Fibroblast of skin of right quadriceps (primary cell): ENCODE measurements at places on chromosomes 7 and 10.

DNA sequence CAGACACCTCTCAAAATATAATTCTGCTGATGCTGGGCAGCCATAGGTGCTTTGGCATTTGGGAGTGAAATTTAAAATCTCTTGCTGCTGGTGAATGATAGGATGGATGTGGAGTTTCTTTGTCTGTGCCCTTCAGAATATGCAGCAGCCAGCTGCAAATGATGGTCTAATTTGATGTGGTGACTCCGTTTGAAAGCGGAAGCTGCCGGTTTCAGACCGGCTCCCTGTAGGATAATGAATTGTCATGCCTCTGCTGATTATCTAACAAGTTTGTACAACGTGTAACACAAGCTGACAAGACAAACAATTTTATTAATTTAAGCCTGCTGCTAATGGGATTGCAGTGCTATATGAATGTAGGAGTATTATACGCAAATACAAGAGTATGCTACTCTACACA, 103.5 kb downstream of the SND1 start:
- DNase-seq = no peak

DNA sequence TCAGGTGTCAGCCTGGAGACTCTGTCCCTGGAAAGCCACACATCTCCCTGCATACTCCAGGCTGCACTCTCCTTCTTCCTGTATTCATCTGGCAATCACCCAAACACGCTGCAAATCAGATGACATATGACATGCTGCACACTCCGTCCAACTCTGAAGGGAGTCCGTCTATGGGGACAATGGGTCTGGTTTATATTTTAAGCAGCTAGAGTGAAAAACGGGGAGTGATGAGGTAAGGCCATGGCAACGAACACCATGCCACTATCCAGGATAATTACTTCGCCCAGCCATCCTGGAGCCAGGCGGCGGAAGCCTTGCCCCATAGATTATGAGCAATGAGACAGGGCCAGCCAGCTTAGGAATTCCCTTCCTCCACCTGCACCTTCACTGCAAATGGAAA, 140.1 kb downstream of the PLXNA4 start:
- DNase-seq = no peak

DNA sequence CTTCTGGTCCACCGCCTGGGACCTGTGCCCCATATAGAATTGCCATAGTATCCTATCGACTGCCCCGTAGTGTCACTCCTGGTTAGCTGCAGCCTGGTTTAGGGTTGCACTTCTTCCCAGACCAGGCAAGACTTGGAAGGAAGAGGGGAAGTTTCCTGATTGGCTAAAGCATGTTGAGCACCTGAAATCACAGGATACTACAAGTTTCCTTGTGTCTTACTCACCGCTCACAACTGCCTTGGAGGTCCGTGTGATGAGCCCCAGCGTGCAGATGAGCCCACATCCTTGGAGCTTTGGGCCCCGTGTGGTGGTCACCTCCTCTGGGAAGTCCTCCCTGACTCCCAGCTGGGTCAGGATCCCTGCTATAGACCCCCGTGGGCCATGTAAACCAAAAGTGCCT, 73.9 kb upstream of the GTF2I start:
- DNase-seq = no peak

DNA sequence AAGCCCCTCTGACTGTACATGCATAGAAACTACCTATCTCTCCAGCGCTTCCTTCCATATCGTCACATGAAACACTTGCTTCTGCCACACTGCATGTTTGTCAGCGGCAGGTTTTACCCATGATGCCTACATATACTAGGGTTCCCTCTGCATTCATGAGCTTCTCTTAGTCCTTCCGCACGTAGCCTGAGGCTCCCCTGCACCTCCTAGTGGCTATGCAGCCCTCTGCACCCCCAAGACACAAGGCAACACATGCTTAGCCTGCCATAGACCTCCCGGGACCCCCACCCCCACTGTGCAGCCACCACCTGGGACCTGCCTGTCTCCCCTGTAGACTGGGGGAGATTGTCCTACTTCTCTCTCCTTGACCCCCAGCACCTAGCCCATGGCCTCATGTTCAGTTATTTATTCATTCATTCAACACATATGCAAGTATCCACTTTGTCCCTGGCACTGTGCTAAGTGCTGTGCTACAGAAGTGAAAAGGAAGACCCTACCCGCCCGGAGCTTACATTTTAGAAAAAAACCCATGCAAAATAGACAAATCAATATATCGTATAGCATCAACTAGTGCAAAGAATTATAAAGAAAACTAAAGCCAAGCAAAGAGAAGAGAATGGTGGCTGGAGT, 23.5 kb downstream of the TMEM273 start:
- peak; percentile 37 for DNase-seq

- DNase-seq = no peak
Measured at GRCh38 chr10:24219963-24220362, 11.0 kb downstream of the KIAA1217 start.

GRCh38 chr7:8597565-8597964, 164.2 kb downstream of the NXPH1 start:
- DNase-seq = no peak

GRCh38 chr7:23893176-23893941, 183.3 kb downstream of the STK31 start:
- peak; percentile 68 for DNase-seq

GRCh38 chr10:68423522-68423921, 16.4 kb upstream of the RUFY2 start:
- no peak for DNase-seq

- DNase-seq = no peak
Measured at GRCh38 chr7:94874036-94874785, 33.2 kb upstream of the PPP1R9A start.

GRCh38 chr7:151817981-151818673, 58.8 kb downstream of the PRKAG2 start:
- no peak for DNase-seq

DNA sequence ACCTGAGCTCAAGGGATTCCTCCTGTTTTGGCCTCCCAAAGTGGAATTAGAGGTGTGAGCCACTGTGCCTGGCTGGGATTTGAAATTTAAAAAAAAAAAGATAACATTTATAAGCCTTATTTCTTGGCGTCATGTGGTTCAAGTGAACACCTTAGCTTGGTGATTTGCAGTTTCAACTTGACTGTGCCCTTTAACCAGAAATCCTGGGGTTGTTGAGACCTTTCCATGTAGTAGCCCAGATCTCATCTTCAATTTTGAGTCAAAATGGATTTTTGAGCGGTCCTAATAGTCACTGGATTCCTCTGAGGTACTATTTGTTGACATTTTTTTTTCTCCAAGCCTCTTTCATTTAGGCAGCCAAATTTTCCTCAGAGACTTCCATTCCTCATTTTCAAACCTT, 29.5 kb upstream of the FBXW4 start:
- DNase-seq = no peak

DNA sequence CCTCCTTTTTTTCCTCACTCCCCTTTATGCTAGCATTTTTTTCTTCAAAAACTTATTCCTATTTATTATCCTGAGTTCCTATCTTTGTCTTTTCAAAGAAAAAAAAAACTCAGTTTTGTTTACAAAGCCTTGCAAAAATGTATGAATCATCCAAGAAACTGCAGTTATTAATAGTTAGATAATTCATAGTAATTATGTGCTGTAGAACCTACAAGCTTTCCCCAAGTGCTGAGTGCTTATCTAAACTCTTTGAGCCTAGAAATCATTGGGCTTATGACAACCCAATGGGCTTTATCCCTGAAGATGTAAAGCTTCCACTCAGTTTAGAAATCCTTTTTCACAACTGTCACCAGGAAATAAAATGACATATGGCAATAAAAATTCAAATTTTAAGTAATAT, 145.9 kb upstream of the WNT16 start:
- no peak for DNase-seq

- no peak for DNase-seq
Measured at GRCh38 chr10:114002422-114002821, 41.2 kb upstream of the ADRB1 start.

DNA sequence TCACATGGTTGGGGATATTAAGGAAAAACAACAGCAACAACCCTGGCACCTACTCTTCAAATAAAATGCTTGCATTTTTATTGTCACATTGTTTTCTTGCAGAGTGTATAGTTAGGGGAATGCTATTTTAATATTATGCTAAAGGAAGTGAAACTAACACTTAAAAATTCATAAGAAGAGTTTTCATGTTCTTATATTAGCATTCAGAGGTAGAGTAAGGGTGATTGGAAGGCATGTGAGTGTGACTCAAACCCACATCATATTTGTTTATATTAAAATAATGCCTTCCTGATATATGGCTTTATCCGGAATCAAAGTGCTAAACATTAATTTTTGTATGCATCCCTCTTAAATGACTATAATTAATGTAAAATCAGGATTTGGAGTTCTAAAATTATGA, 59.8 kb upstream of the TES start:
- DNase-seq = no peak

DNA sequence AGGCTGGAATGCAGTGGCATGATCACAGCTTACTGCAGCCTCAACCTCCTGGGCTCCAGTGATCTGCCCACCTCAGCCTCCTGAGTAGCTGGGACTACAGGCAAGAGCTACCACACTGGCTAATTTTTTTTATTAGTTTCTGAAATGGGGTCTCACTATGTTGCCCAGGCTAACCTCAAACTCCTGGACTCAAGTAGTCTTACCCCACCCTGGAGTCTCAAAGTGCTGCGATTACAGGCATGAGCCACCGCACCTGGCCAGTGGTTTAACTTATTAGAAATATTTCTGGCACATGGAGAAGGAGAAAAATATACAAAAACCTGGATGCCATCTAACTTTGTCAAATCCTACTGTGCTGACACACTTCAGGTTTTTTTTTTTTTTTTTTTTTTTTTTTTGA, 15.2 kb downstream of the ZNF786 start:
- no peak for DNase-seq

DNA sequence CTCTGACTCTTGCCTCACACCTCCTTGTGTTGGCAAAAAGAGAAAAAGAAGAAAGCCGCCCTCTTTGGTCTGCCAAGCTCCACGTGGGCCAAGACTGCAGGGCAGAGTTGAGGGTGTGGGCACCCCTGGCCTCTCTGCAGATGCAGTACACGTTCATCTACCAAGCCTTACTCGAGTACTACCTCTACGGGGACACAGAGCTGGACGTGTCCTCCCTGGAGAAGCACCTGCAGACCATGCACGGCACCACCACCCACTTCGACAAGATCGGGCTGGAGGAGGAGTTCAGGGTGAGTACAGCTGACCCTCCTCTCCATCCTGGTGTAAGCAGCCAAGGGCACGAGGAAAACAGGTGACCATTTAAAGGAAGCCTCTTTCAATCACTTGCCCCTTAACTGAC, 56.1 kb downstream of the MKI67 start:
- DNase-seq = no peak

GRCh38 chr7:45130910-45131309, 19.4 kb upstream of the TBRG4 start:
- DNase-seq = no peak

DNA sequence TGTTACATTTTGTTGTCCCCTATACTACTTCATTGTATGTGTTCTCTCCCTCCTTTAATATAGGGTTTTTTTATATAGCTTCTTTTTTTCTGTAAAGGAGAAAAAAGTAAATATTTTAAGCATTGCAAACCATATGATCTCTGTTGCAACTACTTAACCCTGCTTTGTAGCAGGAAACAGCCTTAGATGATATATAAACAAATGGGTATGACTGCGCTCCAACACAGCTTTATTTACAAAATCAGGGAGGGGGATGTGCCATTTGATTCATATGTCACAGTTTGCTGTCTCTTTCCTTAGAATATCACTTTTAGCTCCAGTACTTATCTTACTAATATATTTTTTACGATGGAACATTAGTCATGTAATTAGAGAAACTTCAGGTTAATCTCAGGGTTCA, 155.2 kb upstream of the GNAI1 start:
- peak; percentile 73 for DNase-seq

DNA sequence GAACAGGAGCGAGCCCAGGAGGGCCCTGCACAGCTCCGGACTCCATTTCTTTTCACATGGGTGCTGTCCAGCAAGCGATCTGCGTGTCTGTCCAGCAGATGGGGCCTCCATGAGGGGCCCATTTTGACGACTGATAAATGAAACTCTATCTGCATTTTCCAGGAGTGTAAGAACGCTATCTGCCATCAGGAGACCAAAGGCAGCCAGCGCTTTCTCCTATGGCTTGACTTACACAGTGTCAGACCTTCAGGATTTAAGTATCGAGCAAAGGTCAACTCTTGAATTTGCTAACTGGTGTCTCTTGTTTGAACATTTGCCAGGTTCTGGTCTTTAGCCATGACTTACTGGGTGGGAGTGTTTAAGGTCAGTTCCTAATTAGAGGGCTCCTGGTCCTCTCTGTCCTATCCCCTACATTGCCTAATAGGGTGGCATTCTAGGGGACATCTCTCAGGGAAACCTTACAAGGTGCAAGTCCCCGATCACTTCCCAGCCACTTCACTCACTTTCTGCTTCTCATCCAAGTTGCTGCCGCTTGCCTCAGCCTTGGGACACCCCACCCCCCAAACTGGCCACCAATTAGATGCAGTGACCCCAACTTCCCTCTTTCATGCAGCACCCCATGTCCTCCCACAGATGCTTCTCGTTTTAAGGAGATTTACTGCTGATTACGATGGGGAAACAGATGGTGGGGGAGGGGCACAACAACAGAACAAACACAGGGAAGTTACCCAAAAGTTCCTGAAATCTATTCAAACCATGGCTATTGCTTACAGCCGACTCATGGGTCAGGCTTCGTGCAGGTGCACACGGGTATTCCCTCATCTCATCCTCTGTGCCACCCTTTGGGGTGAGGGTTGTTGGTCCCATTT, 20.0 kb downstream of the VSIR start:
- no peak for DNase-seq

GRCh38 chr10:70221030-70221429, 12.2 kb downstream of the PPA1 start:
- DNase-seq = no peak

DNA sequence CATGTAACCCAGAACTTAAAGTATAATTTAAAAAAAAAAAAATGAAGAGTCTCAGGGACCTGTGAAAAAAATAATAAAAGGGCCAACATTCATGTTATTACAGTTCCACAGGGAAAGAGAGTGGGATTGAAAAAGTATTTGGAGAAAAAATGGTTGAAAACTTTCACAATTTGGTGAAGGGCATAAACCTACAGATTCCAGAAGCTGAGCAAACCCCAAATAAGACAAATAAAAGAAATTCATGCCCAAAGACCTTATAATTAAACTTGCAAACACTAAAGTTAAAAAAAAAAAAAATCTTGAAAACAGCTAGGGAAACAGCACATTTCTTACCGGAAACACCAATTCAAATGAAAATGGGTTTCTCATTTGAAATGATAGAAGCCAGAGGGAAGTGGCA, 19.9 kb downstream of the VPS41 start:
- no peak for DNase-seq

DNA sequence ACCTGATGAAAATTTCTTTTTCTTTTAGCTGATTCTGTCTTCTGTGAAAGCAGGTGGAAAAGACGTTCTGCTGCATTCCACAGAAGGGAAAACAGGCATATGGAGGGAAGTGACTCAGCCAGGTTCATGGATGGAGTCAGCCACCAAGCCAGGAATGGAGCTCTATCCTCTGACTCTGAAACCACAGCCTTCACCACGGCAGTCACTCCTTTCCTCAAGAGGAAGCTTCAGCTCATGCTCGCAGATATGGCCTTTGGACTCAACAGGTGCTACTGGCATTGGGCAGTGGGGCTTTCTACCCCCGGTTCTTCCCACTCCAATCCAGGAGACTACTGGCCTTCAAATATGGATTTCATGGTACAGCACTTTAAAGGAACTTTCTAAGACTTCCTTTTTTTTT, 11.5 kb upstream of the PLAU start:
- DNase-seq = peak; percentile 91
